Naive thymus-derived CD4-positive, alpha-beta T cell (primary cell): ENCODE measurements at places on chromosomes 5 and 9. TPM values are rescaled to one million over a fixed set of nuclear protein-coding genes. Genes with fewer than 3 reads are reported as not detected.
A peak's percentile ranks its signal among the peaks of the same experiment; 100 is the strongest.

DNA sequence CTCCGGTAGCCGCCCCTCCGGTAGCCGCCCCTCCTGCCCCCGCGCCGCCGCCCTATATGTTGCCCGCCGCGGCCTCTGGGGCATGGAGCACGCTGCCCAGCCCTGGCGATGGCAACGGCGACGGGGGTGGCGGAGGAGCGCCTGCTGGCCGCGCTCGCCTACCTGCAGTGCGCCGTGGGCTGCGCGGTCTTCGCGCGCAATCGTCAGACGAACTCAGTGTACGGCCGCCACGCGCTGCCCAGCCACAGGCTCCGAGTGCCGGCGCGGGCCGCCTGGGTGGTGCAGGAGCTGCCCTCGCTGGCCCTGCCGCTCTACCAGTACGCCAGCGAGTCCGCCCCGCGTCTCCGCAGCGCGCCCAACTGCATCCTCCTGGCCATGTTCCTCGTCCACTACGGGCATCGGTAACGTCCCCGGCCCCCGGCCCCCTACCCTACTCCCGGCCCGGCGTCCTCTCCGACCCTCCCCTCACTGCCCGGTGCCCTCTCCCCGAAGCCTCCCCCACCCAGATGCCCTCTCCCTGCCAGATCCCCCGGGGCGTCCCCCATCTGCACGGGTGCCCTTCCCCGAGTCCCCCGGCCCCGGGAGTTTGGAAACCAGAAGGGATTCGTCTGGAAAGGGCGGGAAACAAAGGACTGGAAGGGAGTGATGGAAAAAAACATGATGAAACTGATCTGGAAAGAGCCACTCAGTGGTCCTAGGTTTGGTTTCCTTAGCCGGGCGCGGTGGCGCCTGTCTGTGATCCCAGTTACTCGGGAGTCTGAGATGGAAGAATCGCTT lies 417 bp downstream of the SRD5A1 start:
- peaks cover 5% of the 10 kb centered on the region for H3K36me3 ChIP-seq
- no peak for DNase-seq
- H3K4me3 ChIP-seq: peak overlapping the region; percentile 92
- H3K27me3 ChIP-seq: no peaks in the 10 kb centered on the region
- peaks cover 22% of the 10 kb centered on the region for H3K4me1 ChIP-seq
- peak overlapping the region; percentile 83 for H3K27ac ChIP-seq

GRCh38 chr5:104045987-104046386 lies 483.4 kb upstream of the NUDT12 start:
- no peaks in the 10 kb centered on the region for H3K27me3 ChIP-seq
- no peaks in the 10 kb centered on the region for H3K36me3 ChIP-seq
- no peak for DNase-seq
- no peak overlapping the region for H3K27ac ChIP-seq
- H3K4me1 ChIP-seq: no peaks in the 10 kb centered on the region

- no peaks in the 10 kb centered on the region for H3K36me3 ChIP-seq
- no peaks in the 10 kb centered on the region for H3K27me3 ChIP-seq
- DNase-seq: no peak
- peaks cover 5% of the 10 kb centered on the region for H3K4me1 ChIP-seq
Observed at GRCh38 chr9:135704483-135704882, 2.5 kb downstream of the KCNT1 start.

- H3K4me3 ChIP-seq: no peak overlapping the region
- H3K36me3 ChIP-seq: no peaks in the 10 kb centered on the region
- no peaks in the 10 kb centered on the region for H3K27me3 ChIP-seq
- DNase-seq: no peak
- no peaks in the 10 kb centered on the region for H3K4me1 ChIP-seq
- no peak overlapping the region for H3K27ac ChIP-seq
Observed at GRCh38 chr5:42691413-42691937, 65.1 kb upstream of the CCDC152 start.

- H3K4me3 ChIP-seq: no peak overlapping the region
- no peaks in the 10 kb centered on the region for H3K36me3 ChIP-seq
- no peaks in the 10 kb centered on the region for H3K27me3 ChIP-seq
- no peak for DNase-seq
- no peaks in the 10 kb centered on the region for H3K4me1 ChIP-seq
Observed at GRCh38 chr9:135616619-135617537, 22.5 kb downstream of the GLT6D1 start.

- no peak overlapping the region for H3K27ac ChIP-seq
- H3K36me3 ChIP-seq: no peaks in the 10 kb centered on the region
- DNase-seq: no peak
- no peak overlapping the region for H3K4me3 ChIP-seq
Observed at GRCh38 chr5:124908581-124909451, 162.4 kb upstream of the ZNF608 start.

- H3K36me3 ChIP-seq: no peaks in the 10 kb centered on the region
- no peak for DNase-seq
- H3K4me1 ChIP-seq: no peaks in the 10 kb centered on the region
- no peak overlapping the region for H3K27ac ChIP-seq
- no peak overlapping the region for H3K4me3 ChIP-seq
Observed at GRCh38 chr5:163950248-163950647, 444.8 kb downstream of the MAT2B start.

- no peak overlapping the region for H3K4me3 ChIP-seq
- no peaks in the 10 kb centered on the region for H3K36me3 ChIP-seq
- no peak overlapping the region for H3K27ac ChIP-seq
- no peak for DNase-seq
Observed at GRCh38 chr9:117224695-117225094, 190.2 kb downstream of the ASTN2 start.

- DNase-seq: peak; percentile 82
- peak overlapping the region; percentile 88 for H3K27ac ChIP-seq
- H3K27me3 ChIP-seq: no peaks in the 10 kb centered on the region
- H3K4me3 ChIP-seq: peak overlapping the region; percentile 12
- H3K36me3 ChIP-seq: no peaks in the 10 kb centered on the region
Observed at GRCh38 chr9:131500377-131500776, 2.3 kb upstream of the POMT1 start.

GRCh38 chr9:98083061-98083501 lies 26.5 kb downstream of the NANS start:
- no peaks in the 10 kb centered on the region for H3K27me3 ChIP-seq
- H3K4me3 ChIP-seq: no peak overlapping the region
- H3K4me1 ChIP-seq: no peaks in the 10 kb centered on the region
- H3K36me3 ChIP-seq: peaks cover 14% of the 10 kb centered on the region
- H3K27ac ChIP-seq: peak overlapping the region; percentile 49
- no peak for DNase-seq

Gene MSMP
- total RNA-seq: 0.48 TPM in 1 of 2 replicates, not detected in the other

GRCh38 chr9:72013292-72013760 lies 47.1 kb downstream of the C9orf57 start:
- H3K4me3 ChIP-seq: no peak overlapping the region
- DNase-seq: no peak
- H3K27me3 ChIP-seq: no peaks in the 10 kb centered on the region
- no peaks in the 10 kb centered on the region for H3K4me1 ChIP-seq
